ENCODE measurements at places on chromosomes 5 and 9.

GRCh38 chr5:168624850-168625364, 45.7 kb upstream of the PANK3 start:
- H3K4me1 ChIP-seq = no peaks in the 10 kb centered on the region
- H3K27ac ChIP-seq = no peak overlapping the region
- no peak for ATAC-seq
- no peak overlapping the region for H3K4me3 ChIP-seq
- no peaks in the 10 kb centered on the region for H3K36me3 ChIP-seq

- peak; percentile 56 for ATAC-seq
- H3K27ac ChIP-seq = no peak overlapping the region
- no peaks in the 10 kb centered on the region for H3K27me3 ChIP-seq
- H3K36me3 ChIP-seq = no peaks in the 10 kb centered on the region
- H3K4me3 ChIP-seq = no peak overlapping the region
Measured at GRCh38 chr5:123705741-123706140, 193.8 kb downstream of the CSNK1G3 start.

GRCh38 chr5:177447066-177447610, 524 bp downstream of the PRR7 start:
- H3K27ac ChIP-seq = no peak overlapping the region
- H3K27me3 ChIP-seq = peaks cover 60% of the 10 kb centered on the region
- H3K4me1 ChIP-seq = no peaks in the 10 kb centered on the region

DNA sequence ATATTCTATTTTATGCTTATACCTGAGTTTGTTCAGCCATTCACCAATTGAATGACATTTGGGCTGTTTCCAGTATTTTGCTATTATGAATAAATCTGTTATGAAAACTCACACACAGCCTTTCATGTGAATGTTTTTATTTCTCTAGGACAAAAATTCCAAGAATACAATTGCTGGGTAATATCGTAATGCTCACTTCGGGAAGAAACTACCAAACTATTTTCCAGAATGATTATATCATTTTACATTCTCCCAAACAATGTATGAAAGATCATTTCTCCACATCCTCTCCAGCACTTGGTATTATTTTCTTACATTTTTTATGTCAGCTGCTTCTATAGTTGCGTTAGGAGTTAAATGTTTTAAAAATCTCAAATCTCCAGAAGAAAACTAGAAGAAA, 58.3 kb upstream of the LHFPL2 start:
- no peaks in the 10 kb centered on the region for H3K4me1 ChIP-seq
- no peaks in the 10 kb centered on the region for H3K27me3 ChIP-seq
- H3K27ac ChIP-seq = no peak overlapping the region
- H3K36me3 ChIP-seq = no peaks in the 10 kb centered on the region

DNA sequence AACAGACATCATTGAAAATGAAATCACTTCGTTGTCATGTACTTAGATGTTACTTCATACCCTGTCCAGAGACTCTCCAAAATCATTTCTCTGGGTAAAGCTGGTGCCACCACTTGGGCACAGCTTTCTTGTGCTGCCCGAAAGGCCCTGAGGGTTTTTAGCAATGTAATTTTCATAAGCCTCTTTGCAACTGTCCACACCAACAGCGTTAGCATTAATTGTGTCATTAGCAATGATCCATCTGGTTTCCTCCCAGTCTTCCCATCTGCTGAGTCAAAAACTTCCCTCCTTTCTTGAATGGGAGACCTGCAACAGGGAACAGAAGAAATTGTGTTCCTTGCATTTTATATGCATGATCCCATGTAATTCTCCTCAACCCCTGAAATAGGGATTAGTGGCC, 8.6 kb upstream of the MSX2 start:
- no peaks in the 10 kb centered on the region for H3K36me3 ChIP-seq
- H3K4me1 ChIP-seq = peaks cover 4% of the 10 kb centered on the region
- H3K27ac ChIP-seq = no peak overlapping the region
- peaks cover 98% of the 10 kb centered on the region for H3K27me3 ChIP-seq

DNA sequence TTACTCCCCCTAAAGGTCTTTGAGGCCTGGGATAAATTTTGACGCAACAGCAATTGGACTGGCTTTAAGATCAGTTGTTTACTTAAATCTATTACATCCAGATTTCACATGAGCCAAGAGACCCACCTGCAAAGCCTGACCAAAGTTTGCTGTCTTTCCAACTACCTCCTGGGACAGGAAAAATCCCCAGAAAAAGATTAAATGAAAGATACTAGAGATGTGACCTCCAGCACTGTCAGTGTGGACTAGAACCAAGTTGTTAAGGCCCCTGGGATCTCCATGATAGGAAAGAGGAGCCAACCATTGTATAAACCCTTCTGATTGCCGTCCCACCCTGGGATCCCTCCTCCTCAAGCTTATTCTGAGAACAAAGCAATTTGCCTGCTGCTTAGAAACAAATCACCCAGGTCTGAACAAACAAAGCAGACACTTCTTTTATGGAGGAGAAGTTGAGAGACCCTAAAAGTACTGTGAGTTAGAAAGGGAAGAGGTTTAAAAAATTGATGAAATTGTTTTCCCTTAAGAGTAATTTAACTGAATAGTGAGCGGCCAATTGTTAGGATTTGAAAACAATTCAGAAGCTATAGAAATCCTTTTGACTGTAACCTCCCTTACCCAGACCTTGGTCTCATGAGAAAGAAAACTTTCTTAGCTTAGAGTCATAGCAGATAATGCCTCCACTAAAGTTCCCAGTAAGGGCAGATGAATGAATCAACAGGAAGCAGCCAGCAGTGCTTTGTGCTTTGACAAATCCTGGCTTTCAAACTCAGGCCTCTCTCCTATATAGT, 255.2 kb downstream of the TMEM167A start:
- H3K36me3 ChIP-seq = no peaks in the 10 kb centered on the region
- no peaks in the 10 kb centered on the region for H3K27me3 ChIP-seq
- no peak for ATAC-seq
- no peaks in the 10 kb centered on the region for H3K4me1 ChIP-seq
- no peak overlapping the region for H3K27ac ChIP-seq

DNA sequence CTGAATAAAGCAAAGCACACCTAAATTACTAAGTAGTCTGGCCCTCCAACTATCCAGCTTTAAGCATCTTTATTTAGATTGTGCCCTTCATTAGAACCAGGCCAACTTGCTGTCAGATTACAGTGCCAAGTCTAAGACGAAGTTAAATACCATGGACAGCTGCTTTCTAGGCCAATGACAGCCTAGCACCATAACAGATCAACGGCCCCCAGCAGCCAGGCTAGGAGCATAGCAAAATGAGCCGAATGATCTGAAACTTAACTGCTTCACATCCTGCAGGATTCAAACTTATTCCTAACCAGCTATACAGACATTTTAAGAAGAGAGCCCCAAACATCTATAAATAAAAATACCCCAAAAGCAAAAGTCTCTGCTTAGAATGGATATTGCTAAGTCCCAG, 6.8 kb downstream of the SLC24A2 start:
- H3K36me3 ChIP-seq = no peaks in the 10 kb centered on the region
- no peaks in the 10 kb centered on the region for H3K4me1 ChIP-seq
- ATAC-seq = no peak
- H3K27ac ChIP-seq = no peak overlapping the region

- H3K36me3 ChIP-seq = no peaks in the 10 kb centered on the region
- ATAC-seq = no peak
- no peak overlapping the region for H3K27ac ChIP-seq
- no peak overlapping the region for H3K4me3 ChIP-seq
- H3K4me1 ChIP-seq = no peaks in the 10 kb centered on the region
Measured at GRCh38 chr5:163978897-163979296, 473.5 kb downstream of the MAT2B start.
